SK-N-SH (cell line): ENCODE measurements at places on chromosomes 5 and 9.

DNA sequence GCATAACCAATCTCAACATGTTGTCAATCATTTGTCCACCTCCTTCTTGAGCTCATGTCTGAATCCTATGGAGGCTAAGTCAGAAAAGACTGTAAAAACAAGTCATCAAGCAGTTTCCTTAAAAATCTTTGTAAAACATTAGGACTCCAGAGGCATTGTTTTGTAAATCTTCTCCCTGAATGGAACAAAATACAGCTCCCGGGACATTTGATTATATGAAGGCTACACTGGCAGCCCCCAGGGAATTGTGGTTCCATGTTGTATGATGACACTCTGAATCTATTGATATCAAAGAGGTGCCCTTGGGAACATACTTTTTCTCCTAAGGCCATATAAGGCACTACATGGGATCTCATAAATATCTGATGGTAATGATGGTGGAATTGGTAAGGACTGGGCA lies 83.2 kb upstream of the NUDT12 start:
- DNase-seq: no peak

DNA sequence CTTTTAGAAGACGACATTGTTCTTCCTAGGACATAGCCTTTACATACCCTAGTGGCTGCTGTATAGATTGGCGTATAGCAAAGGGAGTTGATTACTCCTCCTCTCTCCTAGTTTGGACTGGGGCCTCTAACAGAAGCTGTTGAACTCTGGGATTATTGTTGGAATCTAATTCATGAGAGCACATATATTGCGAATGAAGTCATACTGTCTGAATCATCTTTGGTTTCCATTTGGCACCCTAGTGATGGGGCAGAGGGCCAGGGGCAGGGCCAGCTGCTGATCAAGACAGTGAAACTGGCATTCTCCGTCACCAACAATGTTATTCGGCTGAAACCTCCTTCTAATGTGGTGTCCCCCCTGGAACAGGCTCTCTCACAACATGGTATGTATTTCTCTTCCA lies 40.3 kb downstream of the NUP188 start:
- no peak for DNase-seq

DNA sequence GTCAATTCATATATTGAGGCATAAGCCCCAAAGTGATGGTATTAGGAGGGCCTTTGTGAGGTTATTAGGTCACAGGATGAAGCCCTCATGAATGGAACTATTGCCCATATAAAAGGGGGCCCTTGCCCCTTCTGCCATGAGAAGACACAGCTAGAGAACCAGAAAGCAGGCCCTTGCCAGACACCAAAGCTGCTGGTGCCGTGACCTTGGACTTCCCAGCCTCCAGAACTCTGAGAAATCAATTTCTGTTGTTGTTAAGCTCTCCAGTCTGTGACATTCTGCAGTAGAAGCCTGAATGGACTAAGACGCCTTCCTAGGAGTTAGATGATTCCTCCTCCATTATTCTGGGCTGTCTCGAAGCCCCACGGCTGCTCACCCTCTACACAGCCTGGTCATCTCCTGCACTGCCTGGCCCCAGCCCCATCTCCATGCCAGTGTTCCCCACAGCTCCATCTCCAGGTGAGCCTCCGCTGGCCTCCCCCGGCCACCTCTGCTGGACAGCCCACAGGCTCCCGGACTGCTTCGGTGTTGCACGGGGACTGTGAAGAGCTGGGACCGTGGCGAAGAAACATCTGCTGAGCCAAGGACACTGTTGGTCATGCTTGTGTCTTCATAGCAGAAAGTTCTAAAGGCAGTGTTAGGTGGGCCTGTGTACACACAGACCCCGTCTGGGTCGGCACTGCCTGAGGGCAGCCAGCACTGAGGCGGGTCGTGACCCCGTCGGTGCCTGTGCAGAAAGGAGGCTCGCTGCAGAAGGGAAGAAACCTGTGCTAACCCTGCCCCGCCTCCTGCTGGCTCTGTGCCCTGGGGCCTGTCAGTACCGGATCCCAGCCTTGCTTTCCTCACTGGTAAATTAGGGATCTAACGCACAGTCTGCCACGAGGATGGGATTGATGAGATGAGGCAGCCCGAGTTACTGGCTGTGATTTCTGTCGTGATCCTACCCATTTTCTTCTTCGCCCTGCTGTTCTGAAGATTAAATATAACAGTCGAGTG lies 55.1 kb upstream of the CNOT6 start:
- no peak for DNase-seq

- DNase-seq: no peak
These were observed 81.7 kb downstream of the OSMR start for GRCh38 chr5:38927470-38927869.

DNA sequence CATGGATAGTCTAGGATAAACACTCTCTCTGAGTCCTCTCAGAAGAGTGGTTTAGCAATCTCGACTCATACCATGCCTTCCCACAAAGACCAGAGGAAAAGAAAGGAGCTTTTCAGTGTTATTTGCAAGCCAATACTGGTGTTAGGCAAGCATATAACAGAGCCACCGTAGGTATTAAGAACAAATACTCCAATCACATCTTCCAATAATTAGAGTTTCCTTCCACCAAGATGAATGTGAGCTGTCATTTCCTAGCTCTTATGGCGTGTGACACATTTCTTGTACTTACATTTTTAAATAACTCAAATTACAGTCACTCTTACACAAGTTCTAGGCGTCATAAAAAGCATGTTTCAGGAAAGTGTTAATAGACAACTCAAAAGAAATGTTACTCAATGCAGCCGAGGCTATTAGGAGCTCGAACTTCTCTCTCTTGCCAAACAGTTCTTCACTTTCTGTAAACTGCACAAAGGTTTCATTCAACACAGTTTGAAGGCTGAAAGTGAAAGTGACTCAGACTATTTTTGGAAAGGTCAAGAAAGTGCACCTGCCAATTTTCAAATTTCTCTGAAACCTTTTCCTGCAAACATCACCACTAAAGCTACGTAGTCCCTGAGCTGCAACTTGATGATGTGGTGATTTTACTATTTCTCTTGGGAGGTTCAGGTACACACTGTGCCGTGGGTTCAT lies 153.8 kb downstream of the AUH start:
- no peak for DNase-seq

GRCh38 chr9:104740621-104741020 lies 6.9 kb upstream of the NIPSNAP3A start:
- DNase-seq: no peak
